ENCODE measurements at places on chromosomes 12 and 14. TPM values are rescaled to one million over a fixed set of nuclear protein-coding genes. Genes with fewer than 3 reads are reported as not detected.

DNA sequence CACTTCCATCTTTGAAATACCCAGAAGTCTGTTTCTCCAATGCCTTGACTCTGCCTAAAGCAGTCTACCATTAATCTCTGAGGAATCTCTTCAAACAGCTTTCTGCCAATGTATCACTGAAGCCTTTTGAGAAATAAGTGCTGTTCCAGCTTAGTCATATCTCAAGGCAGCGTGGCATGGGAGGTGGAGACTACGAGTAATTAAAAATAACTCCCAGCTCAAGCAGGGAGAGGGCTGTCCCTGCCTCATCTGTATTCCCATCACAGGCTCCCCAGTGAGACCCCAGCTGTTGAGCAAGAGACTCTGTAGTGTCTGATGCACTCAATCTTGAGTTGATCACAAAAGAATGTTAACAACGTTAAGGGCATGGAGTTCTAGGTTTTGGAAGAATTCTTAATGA, 700.6 kb downstream of the DIO2 start:
- H3K27ac ChIP-seq: no peak overlapping the region
- no peak overlapping the region for H3K4me3 ChIP-seq
- DNase-seq: no peak
- no peaks in the 10 kb centered on the region for H3K27me3 ChIP-seq
- no peaks in the 10 kb centered on the region for H3K36me3 ChIP-seq

GRCh38 chr14:58395812-58396788, at the start of gene TOMM20L:
TOMM20L (plus strand) TSS chr14:58395930; CDS start chr14:58395958, 28 bp downstream.
- H3K4me1 ChIP-seq: peaks cover 2% of the 10 kb centered on the region
- peak within 1 kb of the TSS; percentile 44 for H3K4me3 ChIP-seq
- peak within 1 kb of the TSS; percentile 13 for H3K27ac ChIP-seq
- DNase-seq: no peak

GRCh38 chr14:60981633-60982455, 799 bp downstream of the SLC38A6 start:
- H3K27ac ChIP-seq: peak overlapping the region; percentile 73
- peaks cover 18% of the 10 kb centered on the region for H3K36me3 ChIP-seq
- DNase-seq: no peak
- peak overlapping the region; percentile 92 for H3K4me3 ChIP-seq
- H3K27me3 ChIP-seq: no peaks in the 10 kb centered on the region

NEDD8 gene
- 155 TPM for total RNA-seq

DNA sequence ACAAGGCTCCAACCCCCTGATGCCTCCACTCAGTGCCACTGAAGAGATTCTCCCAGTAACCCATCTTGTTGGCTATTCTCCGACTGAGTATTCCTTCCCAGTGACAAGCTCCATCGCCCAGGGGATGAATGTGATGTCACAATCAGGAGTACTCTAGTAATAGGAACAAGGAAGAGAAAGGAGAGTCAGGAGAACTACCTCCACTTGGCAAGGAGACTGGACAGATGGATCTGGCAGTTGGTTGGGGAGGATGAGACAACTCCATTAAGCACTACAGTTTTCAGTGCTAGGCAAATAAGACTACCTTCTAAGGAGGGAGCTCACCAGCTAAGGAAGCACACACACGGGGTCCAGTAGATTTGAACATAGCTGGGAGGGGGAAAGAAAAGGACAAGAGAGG, 5.3 kb downstream of the RNF41 start:
- H3K27ac ChIP-seq: no peak overlapping the region
- H3K27me3 ChIP-seq: no peaks in the 10 kb centered on the region
- no peak for DNase-seq
- H3K4me3 ChIP-seq: no peak overlapping the region

GRCh38 chr12:66074561-66074960, 56.0 kb downstream of the LLPH start:
- no peak overlapping the region for H3K27ac ChIP-seq
- DNase-seq: no peak
- no peaks in the 10 kb centered on the region for H3K27me3 ChIP-seq
